Stimulated activated CD4-positive, alpha-beta T cell treated with anti-CD3 and anti-CD28 coated beads, Interleukin-2, amount 100 ng/mL, for 48 hours (primary cell): ENCODE measurements at places on chromosomes 13 and 19.

DNA sequence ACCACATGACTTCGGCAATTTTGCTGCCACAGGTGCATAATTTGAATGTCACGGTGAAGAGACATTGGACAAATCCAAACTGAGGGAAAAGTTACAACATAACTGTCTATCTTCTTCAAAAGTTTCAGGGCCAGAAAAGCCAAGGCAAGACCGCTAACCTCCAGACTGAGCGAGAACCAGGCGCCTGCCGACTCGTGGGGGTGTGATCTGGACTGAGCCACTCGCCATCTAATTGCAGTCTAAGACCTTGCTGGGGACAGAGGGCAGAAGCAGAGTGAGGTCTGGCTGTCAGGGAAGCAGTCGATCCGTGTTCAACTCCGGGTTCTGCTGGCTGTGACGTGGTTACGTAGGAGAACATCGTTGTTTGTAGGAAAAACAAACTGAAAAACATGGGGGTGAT, 88.6 kb downstream of the SPACA7 start:
- DNase-seq: no peak

DNA sequence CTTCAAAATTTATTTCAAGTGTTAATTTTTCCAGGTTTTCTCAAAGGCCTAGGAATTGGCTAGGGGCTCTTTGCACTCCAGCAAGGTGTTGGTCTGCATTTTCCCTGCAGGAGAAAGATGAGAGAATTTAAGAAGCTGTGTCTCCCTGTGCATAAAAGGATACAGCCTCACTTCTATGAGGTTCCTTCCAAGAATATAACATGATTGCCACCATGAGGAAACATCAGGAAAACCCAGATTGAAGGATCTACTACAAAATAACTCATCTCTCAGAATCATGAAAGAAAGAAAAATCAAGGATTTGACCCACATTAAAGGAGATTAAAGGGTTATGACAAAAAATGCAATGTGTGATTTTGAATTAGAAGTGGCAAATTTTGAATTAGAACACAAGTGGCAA, 69.9 kb downstream of the RUBCNL start:
- DNase-seq: no peak

GRCh38 chr13:29564818-29565217, 30.7 kb downstream of the SLC7A1 start:
- DNase-seq: no peak

DNA sequence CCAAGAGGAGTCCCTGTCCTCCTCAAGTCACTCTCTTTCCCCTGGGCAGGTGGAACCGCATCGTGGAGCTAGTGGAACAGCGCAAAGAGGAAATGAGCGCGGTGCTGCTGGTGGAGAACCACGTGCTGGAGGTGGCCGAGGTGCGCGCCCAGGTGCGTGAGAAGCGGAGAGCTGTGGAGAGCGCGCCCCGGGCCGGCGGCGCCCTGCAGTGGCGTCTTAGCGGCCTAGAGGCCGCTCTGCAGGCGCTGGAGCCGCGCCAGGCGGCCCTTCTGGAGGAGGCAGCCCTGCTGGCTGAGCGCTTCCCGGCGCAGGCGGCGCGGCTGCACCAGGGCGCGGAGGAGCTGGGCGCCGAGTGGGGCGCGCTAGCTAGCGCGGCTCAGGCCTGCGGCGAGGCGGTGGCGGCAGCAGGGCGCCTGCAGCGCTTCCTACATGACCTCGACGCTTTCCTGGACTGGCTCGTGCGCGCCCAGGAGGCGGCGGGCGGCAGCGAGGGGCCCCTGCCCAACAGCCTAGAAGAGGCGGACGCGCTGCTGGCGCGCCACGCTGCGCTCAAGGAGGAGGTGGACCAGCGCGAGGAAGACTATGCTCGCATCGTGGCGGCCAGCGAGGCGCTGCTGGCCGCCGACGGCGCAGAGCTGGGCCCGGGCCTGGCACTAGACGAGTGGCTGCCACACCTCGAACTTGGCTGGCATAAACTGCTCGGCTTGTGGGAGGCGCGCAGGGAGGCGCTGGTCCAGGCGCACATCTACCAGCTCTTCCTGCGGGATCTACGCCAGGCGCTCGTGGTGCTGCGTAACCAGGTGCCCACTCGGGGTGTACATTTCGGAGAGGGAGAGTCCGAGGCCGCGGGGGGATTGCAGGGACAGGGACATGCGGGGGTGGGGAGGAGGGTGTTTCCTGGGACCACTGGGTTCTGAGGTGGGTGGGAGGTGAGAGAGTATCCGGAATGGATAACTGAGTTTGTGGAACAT, 52.8 kb downstream of the SPTBN4 start:
- no peak for DNase-seq

- no peak for DNase-seq
Observed at GRCh38 chr13:50757008-50757407, 86.5 kb downstream of the DLEU7 start.

DNA sequence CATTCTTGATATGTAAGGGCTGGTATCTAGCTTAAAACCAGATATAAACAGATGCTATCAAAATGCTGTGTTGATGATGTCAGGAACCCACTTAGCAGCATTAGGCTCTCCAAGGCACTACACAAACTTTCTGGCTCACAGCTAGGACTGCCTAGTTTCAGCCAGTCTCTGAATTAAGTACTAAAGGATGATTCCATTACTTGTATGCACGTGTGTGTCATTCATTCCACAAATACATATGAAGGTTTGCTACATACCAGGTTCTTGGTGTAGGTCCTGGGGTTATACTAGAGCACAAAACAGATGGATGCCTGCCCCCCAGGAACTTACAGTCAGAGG, 151.5 kb downstream of the RGCC start:
- no peak for DNase-seq
